ENCODE measurements at places on chromosomes 6 and 20. TPM values are rescaled to one million over a fixed set of nuclear protein-coding genes. Genes with fewer than 3 reads are reported as not detected.

Gene LY6G6C
- polyA plus RNA-seq: 1.4 TPM

Gene BPI
- polyA plus RNA-seq: 29.0 TPM

Gene CD24
- 25.0 TPM for polyA plus RNA-seq

Gene SEMG2
- polyA plus RNA-seq: not detected

Gene SLC22A2
- 0.34 TPM for polyA plus RNA-seq

Gene TRIM31
- 6.4 TPM for polyA plus RNA-seq

Gene C6orf141
- 11.3 TPM for polyA plus RNA-seq

Measured in testis (tissue), 5 donors.